EL (cell line): ENCODE measurements at places on chromosomes 11 and 22.

DNA sequence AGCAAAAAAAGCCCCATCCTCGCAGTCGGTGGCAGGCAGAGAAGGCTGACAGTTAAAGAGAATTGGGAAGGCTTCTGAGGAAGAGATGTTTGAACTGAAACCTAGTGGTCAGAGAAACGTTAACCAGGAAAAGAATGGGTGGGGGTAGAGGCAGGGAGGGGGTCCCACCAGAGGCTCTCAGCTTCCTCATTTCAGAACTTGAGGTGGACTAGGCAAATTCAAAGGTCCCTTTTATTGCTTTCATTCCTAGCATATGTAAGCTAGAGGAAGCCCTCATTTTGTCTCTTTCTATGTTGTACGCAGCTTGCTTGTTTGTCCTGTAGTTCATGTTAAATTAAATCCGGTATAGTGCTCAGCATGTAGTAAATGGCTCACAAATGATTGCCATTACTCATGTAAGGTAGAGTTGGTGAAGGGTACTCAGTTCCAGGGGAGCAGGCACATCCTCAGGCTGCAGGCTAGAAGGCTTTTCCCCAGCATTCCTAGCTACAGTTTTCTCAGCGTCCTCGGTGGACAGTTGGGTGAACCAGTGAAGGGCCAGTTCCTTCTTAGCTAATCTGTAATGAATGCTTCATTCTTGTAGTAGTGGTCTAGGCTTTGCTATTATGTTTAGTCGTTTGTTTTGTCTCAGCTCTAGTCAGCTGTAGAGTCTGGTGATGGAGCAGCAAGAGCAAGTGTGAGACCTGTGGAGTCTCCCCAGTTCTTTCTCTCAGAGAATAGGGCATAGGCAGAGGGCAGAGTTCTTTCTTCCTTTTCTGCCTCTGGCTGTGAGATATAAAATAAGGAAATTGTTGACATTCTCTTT, 58.6 kb downstream of the UVRAG start:
- no peak for DNase-seq

DNA sequence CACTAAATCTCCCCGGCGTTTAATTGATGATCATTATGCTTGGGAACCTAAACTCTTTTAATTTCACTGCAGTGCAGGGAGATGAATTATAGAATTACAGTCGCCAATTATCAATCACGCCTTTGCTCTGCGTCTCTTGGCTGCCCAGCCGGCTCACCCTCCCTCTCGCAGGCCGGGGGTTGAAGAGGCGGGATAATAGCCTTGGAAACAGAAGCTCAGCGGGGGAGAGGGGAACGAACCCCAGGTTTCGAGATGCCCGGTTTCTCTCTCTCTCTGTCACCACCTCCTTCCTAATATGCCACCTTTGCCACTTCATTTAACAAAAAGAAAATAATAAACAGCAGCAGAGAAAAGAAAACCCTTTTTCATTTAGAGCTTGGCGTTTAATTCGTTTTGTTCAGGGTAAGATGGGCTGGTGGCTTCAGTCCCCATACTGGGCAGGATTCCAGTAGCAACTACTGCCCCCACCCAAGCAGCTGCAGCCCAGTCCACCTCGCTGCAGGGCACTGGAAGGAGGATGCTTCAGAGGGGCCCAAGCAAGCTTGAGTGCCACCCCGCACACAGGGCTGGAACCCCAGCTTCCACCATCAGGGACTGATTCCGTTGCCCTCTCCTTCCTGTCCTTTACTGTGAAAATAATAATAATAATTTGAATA, 271.7 kb downstream of the BUD13 start:
- no peak for DNase-seq

- no peak for DNase-seq
These were observed 273.3 kb downstream of the CTTN start for GRCh38 chr11:70671611-70672010.

DNA sequence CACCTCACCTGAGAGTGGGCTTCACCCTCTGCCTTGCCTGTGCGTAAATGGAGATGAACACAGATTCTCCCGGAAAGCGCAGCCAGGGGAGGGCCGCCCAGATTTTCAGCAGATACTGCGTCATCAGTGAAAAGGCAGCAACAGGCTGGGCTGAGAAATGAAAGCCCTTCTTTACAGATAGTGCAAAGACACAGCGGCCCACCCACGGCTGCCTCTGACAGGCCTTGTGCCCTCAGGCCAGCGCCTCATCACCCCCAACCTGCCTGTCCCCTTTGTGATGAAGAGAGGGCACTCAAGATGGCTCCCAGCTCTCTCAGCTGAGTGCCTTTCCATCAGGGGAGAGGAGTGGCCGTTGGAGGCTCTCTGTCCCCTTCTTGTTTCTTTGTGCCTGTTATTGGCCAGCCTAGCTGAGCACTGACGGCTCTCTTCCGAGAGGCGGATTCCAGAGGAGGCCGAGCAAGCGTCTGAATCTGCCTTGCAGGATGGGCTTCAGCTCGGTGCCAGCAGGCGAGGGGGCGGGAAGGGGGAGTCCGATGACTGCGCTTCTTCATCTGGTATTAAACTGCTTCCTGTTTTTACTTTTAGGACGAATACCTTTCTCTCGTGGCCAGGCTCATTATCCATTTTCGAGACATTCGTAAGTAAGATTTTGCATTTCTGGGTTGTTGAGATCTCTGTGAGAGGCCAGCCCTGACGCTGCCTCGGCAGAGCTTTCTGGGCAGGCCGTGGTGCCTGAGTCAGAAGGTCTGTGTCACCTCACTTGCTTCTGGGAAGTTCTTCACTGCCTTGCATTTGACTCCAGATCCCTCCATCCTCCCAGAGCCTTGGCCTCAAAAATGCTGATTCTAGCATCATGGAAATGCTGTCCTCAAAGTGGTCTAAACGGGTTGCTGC, 43.7 kb downstream of the MED15 start:
- peak; percentile 76 for DNase-seq

- peak; percentile 31 for DNase-seq
These were observed 7.4 kb downstream of the LZTR1 start for GRCh38 chr22:20989323-20990138.

DNA sequence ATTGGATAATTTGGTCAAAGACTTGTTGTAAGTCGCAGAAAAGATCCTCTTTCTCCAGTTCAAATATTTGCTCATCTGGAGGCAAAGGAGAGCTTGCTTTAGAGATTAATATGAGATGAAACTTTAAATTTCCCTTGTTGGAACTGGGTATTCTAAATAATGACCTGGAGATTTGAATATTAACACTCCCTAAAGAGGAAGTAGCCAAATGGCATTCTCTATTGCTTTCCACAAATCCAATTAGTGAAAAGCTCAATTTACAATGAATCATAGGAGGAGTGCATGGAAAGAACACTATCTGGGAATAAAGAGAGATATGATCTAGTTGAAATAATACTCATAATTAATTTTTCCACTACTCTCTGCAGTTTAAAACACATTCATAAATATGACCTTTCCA, 641.6 kb upstream of the TENM4 start:
- no peak for DNase-seq

- no peak for DNase-seq
These were observed 47.7 kb upstream of the PPP6R3 start for GRCh38 chr11:68412593-68413475.

DNA sequence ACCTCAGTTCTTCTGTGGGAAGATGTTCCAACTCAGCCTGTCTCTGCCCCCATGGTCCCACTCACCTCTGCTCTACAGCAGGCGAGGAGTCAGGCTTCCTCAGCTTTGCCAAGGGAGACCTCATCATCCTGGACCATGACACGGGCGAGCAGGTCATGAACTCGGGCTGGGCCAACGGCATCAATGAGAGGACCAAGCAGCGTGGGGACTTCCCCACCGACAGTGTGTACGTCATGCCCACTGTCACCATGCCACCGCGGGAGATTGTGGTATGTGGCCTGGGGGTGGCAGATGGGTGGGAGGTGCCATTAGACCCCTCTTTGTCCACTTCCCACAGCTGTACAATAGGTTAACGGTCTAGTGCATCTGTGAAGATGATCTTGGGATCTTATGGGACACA, 73.3 kb downstream of the MYO7A start:
- DNase-seq, result no peak

DNA sequence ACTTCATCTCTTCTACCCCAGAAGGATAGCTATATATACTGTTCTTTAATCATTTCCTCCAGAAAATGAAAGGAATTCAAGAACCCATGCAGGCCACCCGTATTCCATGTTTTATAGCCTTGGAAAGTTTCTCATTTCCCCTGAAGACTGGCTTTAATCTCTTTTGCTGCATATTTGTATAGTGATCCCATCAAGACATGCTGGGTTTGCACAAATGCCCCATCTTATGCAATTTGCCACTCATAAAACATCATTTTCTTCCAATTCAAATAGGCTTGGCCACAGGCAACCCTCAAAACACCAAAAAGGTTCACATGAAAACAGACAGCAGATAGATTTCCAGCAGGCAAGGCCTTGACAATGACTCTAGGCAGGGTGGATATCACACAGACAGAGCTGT, 28.3 kb upstream of the APOA1 start:
- peak; percentile 62 for DNase-seq

GRCh38 chr22:19722982-19723231, 432 bp upstream of the GP1BB start:
- no peak for DNase-seq

DNA sequence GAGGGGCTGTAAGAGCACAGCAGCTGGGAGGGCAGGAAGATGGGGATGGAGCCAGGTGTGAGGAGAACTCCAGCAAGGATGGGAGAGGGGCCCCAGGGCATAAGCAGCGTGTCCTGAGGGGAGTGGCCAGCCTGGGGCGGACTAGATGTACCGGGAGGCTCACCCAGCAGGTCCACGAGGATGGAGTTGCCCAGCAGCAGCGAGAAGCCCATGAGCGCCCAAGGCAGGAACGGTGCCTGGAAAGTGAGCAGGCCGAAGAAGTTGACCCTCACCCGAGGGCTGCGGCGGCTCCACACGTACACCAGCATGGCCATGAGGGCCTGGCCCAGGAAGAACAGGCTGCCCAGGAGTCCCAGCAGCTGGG, 1.3 kb downstream of the DERL3 start:
- DNase-seq, result no peak

DNA sequence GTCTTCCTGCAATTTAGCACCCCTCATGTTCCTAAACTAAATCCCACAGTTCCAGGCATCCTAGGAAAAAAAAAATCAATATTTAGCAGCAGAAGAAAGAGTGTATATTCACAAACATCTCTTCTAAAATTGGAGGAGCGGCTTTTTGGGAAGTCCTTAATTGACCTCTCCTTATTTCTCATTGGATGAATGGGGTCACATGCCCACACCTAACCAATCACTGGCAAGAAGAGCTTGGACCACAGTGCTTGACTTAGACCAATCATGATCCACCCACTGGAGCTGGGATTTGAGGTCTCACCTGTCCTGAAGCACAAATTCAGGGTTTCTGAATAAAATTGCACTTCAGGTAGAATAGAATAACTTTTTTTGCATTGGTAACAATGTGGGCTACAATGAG, 16.0 kb downstream of the CD44 start:
- no peak for DNase-seq

GRCh38 chr22:44583061-44583760, 85.2 kb upstream of the RTL6 start:
- no peak for DNase-seq

DNA sequence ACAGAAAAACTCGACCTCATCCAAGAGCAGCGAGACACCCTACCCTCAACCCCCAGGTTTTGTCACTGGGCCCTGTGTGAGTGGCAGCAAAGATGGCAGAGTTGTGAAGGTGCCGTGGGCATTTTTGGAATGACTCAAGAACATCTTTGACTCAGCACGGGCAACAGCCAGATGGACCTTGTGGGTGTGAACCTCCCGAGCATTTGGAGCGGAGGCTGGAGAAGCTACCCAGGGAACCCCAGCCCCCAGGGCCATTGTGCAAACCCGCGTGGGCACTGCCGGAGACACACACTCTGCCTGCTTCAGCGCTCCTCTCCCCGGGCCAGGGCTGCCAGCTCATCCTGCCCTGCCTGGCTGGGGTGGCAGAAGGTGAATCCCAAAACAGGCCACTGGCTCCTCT, 66.1 kb downstream of the PANX1 start:
- no peak for DNase-seq

DNA sequence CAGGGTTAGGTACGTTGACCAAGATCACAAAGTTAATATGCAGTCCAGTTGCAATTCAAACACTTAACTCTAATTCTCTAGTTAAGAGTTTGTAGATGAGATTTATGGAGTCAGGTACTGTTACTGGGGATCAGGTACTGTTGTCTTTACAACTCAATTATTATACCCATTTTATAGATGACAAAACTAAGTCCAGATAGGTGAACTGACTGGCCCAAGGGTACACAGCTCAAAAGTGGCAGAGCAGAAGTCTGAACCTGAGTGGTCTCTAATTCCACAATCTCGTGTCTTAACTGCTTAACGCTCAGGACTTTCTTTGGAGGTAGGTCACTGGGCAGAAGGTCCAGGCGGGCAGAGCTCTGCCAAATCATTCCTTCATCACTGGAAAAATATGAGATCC, 77.5 kb downstream of the DSCAML1 start:
- DNase-seq, result no peak

- no peak for DNase-seq
These were observed 69.5 kb upstream of the TBCEL start for GRCh38 chr11:120954381-120954780.

DNA sequence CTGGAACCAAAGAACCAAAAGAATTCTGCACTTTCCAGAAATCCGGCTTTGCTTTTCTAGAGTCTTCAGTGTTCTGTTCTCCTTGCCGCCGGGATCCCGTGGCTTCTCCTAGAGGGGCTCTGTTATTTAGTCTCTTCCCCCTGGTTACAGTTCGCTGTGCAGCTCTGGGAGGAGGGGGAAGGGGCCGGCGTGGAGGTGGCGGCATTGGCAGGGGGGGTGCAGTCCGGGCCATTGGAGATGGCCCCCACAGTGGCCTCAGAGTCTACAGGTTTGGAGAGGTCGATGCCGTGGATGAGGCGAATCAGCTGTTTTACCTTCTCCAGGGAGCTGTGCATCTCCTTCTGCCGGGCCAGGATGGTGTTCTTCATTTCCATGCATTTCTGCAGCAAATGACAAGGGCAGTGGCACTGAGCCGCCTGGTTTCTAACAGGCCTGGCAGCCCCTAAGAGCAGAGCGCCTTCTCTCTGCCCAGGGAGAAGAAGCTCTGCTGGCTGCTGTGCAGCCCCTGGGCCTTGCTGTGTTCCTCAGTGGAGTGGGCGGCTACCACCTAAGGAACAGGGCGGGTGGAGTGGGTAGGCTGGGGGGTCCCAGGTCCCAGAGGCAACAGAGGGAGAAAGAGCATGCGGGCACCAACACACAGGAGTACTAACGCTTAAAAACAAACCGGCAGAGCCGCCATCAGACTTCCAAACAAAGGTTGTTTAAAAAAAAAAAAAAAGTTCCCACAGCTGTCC, 11.6 kb downstream of the LARGE2 start:
- no peak for DNase-seq

- no peak for DNase-seq
These were observed 53.0 kb downstream of the DNAJC24 start for GRCh38 chr11:31422703-31423102.

DNA sequence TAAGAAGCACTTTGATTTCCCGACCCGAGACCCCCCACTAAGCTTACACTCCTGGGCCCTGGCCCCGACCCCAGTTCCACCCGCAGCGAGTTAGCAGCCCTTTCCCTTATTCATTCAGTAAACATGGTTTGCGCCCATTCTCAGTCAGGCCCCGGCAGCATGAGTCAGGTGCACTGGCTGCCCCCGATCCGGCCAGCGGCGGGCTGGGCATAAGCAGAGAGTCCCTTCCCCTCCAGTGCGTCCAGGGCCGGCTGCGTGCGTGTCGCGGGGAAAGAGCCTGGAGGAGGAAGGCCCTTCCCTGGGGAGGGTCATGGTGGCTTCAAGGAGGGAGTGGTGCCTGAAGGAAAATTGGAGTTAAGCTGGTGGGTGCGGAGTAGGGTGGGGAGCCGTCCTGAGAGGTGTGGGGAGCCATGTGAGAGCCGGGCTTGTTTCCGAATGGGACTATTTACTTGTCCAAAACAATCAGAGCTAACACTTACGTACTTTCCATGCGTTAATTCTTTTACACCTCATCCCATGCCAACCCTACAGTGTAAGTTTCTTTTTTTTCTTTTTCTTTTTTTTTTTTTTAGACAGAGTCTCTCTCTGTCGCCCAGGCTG, 657 bp downstream of the IGHMBP2 start:
- DNase-seq, result peak; percentile 49
